ENCODE measurements at places on chromosomes 5 and 9. TPM values are rescaled to one million over a fixed set of nuclear protein-coding genes. Genes with fewer than 3 reads are reported as not detected.
A peak's percentile ranks its signal among the peaks of the same experiment; 100 is the strongest.

- DNase-seq, result no peak
Measured at GRCh38 chr5:177524941-177525655, 8.3 kb upstream of the DDX41 start.

- no peak for DNase-seq
Measured at GRCh38 chr9:114383521-114384231, 4.1 kb downstream of the AKNA start.

GRCh38 chr5:53871775-53872174 lies 311.3 kb downstream of the NDUFS4 start:
- no peak for DNase-seq

DNA sequence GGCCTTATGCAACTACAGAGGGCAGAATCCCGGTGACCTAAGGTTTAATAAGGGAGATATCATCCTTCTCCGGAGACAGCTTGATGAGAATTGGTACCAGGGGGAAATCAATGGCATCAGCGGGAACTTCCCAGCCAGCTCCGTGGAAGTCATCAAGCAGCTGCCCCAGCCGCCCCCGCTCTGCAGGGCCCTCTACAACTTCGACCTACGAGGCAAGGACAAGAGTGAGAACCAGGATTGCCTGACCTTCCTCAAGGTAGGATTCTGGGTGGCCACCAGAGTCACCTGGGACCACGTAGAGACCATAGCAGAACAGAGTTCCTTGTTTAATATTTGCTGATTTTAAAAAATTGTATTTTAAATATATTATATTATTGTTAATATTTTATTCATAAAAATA lies 63.7 kb downstream of the SH3RF2 start:
- DNase-seq, result no peak

- DNase-seq, result no peak
Measured at GRCh38 chr5:38400365-38400764, 142.0 kb downstream of the EGFLAM start.

GRCh38 chr9:101629636-101630035 lies 34.9 kb upstream of the PPP3R2 start:
- DNase-seq, result no peak

DNA sequence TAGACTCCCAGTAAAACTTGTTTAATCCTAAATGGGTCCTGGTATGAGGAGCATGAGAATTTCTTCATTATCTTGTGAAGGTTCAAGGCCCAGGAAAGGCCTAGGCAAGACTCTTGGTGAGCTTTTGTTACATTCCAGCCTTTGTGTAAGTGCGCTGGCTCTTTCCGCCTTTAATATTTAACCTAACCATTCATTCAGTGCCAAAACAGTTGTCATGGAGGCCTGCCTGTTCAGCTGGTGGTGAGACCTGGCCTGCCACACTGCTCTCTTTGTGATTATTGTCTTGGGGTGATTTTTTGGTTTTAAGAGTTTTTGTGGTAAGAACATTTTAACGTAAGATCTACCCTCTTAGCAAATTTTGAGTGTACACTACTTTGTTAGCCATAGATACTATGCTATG lies 127.5 kb upstream of the WWC1 start:
- DNase-seq, result no peak

DNA sequence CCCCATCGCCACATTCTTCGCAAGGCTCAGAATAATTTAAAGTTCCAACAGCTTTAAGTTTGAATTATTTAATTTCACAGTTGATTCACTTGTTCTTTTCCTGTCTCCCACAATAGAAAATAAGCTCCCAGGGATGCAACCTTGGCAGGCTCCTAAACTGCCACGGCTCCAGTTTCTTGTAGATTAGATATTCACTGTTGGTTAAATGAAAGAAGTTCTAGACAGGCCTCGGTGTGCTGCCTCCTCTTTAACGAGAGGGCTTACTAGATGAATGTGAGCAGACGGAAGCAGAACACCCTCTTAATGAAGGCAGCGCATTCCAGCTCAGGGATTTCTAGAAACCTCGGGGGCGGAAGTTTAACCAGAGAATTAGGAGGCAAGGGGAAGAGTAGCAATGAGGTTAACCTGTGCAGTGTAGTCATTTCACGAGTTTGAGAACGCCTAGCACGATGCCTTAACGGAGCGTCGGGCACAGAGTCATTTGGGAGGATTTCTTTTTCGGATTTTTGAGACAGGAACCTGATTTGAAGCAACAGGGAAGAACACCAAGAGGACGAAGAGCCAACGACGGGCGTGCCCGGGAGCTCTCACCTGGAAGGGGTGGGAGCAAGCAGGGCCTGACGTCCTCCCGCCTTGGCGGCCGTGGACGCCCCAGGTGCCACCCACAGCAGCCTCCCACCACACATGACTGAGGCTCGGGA lies 637 bp upstream of the SMC5 start:
- peak; percentile 92 for DNase-seq

GRCh38 chr9:2419347-2419746 lies 202.2 kb upstream of the VLDLR start:
- no peak for DNase-seq

- no peak for DNase-seq
Measured at GRCh38 chr5:164359260-164360255, 854.1 kb downstream of the MAT2B start.

- peak; percentile 94 for DNase-seq
Measured at GRCh38 chr9:89606049-89606623, 1.3 kb downstream of the GADD45G start.

DNA sequence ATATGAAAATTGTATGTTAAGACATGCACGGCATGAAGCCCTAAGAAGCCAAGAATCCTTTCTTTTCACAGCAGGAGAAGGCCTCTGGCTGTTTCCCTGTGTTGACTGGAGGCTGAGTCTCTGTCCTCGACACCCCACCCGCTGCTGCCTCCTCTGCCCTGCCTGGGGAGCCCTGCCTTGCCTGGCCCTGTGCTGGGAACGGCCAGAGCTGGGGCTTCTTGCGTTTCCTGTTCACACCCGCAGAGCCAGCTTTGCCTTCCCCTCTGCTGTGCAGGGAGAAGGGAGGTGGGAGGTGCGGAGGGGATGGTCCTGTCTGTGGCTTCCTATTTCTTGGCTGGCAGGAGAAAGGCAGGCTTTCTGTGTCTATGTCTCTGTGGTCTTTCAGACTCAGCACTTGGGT lies 6.9 kb upstream of the GMCL2 start:
- DNase-seq, result no peak

- no peak for DNase-seq
Measured at GRCh38 chr5:173643964-173644363, 27.5 kb upstream of the BOD1 start.

DNA sequence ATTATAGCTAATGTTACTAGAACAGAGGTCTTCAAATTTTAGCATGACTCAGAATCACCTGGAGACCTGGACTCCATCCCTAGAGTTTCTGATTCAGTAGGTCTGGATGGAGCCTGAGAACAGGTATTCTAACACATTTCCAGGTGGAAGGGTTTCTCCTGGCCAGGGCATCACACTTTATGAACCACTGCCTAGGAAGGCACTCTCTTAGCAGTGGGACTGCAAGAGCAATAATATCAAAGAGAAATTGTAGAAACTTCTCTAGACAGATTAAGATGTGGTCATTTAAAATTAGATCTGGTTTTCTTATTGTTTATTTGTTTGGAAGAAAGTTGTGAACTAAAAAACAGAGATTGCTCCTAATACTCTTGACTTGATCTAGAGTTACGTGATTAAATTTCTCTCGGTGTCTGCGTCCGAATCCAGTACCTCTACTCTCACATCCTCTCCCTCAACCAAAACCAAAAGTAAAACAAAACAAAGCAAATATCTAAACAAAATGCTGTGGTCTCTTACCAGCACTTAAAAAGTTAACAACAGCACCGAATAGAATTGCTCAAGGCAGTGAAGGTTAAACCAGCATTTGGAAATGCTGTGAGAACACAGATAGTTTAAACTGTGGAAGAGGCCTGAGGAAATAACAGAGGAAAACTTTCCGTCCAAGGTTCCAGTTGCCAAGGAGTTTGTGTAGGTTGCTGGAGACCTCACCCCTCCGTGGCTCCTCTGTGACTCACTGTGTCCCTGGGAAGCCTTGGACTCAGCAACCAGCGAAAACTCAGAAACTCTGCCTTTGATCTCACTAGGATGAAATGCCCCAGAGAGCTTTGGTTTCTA lies 193.4 kb downstream of the ARRDC3 start:
- no peak for DNase-seq

DNA sequence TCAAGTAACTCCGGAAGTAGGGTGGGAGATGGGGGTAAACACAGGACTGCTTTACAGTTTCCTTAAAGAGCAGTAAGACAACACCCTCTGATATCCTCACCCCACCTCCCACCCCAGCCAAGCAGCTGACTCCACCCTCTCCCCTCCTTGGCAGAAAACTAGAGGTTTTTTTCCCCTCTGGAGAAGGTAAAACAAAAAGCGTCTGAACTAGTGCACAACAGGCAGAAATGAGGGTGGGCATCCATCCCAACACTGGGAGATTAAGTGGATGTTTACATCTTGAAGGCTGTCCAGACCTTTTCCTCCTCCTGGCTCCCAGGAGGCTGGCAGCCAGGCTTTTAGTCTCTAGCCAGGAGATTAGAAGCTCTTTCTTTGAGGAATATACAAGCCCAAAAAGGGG lies 13.9 kb upstream of the CTNNAL1 start:
- DNase-seq, result no peak

- no peak for DNase-seq
Measured at GRCh38 chr5:32840606-32841005, 129.5 kb downstream of the NPR3 start.

GRCh38 chr5:6472792-6473191 lies 24.1 kb downstream of the UBE2QL1 start:
- DNase-seq, result peak; percentile 12

DNA sequence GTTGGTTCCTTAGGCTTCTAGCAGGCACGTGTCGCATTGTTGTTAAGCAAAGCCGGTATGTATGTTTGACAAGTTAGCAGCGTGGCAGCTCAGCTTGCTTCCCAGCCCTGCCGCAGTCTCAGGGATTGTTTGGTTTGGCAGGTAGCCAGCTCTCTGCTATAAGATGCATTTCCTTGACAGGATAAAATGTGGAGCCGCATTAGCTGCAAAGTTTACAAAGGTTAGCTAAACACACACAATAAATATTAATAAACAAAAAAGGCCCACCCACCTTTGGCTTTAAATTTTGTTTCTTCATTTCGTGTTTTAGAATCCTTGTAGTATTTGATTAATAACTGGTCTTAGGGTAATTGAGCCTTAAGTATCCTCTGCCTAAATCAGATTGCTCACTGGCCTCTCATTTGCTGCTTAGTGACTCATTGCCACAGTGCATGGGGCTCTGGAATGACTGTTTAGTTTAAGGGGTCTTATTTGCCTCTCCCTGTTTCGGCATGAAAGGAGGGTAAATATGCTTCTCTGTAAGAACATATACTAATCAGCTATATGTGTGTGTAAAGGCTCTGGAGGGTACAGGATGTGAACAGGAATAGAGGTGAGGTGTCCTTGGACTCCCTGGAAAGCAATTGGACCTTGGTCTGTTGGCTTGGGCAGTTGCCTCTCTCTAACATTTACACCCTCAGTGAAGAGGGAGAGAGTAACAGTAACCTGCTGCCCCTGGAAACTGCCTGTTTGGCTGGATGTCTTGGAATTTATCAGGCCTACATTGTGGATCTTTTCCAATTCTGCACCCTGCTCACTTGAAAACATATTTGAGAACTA lies 122.0 kb downstream of the GDNF start:
- DNase-seq, result no peak

- DNase-seq, result no peak
Measured at GRCh38 chr5:65366655-65367054, 115.1 kb downstream of the ADAMTS6 start.

GRCh38 chr9:73596321-73596720 lies 444.7 kb downstream of the ANXA1 start:
- no peak for DNase-seq

- peak; percentile 64 for DNase-seq
Measured at GRCh38 chr9:120385606-120386389, 194.2 kb downstream of the CDK5RAP2 start.

GRCh38 chr5:180474569-180474968 lies 19.6 kb upstream of the CNOT6 start:
- no peak for DNase-seq

DNA sequence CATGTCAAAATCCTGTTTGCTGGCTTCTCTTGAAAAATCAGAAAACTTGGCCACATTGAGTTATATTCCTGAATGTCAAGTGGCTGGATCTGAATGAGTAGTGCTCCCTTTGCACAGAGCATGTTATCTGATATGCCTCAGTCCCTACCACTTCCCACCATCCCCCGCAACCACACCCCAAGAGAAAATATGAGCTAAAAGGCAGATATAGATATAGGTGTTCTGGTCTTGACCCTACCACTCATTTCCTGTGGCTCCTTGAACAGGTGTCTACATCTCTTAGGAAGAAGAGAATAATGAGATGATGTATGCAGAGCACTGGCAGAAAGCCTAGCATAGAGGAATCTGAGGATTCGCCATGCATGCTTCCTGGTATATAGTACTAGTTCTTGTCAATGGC lies 6.6 kb upstream of the CYSTM1 start:
- peak; percentile 2 for DNase-seq

DNA sequence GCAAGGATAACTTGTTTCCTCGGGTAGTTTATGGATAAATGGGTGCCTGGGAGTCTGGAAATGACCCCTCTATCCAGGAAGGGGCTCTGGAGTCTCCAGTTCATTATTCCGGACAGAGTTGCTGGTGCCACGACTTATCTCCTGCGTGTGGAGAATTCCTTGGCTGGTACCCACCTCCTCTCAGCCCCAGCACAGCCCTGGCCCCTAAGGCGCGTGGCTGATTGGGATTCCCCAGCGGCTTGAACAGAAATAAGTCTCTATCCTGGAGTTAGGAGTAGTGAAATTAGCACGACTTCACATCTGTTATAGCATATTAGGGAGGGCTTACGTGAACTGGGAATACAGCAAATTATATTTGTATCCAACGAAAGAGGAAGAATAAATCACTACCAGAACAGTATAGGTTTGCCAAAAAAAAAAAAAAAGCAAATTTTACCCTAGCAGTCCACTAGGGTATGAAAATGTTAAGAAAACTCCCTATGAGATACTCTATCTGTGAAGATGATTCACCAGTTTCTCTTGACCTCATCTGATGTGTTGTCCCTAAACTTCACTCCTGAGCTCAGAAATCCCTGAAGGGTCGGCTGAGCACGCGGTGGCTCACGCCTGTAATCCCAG lies 172.5 kb upstream of the OTULINL start:
- DNase-seq, result no peak

DNA sequence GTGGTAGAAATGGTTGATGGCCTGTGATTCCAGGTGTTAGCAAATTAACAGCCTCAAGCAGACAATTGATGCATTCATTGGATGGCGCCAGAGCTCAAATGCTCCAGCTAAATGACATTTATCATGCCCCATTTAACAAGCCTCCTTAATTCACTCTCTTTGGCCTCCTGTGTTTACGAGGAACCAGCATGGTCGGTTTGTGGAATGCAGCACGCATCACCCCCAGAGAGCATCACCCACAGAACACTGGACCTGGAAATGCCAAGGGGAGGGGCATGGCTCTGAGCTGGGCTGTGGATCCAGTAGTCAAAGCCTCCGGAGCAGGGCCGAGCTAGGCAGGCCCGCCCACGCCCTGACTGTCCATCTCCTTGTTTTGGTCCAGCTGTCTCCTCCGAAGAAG lies 434.0 kb downstream of the GADD45G start:
- DNase-seq, result no peak

GRCh38 chr9:34576597-34577399 lies 12.7 kb downstream of the CNTFR start:
- no peak for DNase-seq

Gene ENTPD2
- total RNA-seq, result not detected

Gene LCN2
- 0.64 TPM for total RNA-seq

Gene GABRA1
- not detected for total RNA-seq

Gene GABBR2
- not detected for total RNA-seq

Gene EQTN
- total RNA-seq, result not detected

Gene MARCOL
- not detected for total RNA-seq

Gene MYO10
- 21.2 TPM for total RNA-seq

Gene UBE2QL1
- 0.61 TPM for total RNA-seq

Gene CTSV
- 0.22 TPM for total RNA-seq

Gene EDIL3
- total RNA-seq, result 3.7 TPM

Gene ALAD
- 52.8 TPM for total RNA-seq

Gene TTC23L
- total RNA-seq, result not detected

Gene CEL
- total RNA-seq, result 2.2 TPM

Gene FBXO4
- total RNA-seq, result 11.2 TPM

Measured in mesenteric fat pad (tissue), 1 donor.